Calu3 (cell line): ENCODE measurements at places on chromosomes 2 and 18.

- DNase-seq = no peak
These were observed 57.0 kb downstream of the ZNF407 start for GRCh38 chr18:74654638-74655037.

GRCh38 chr18:32091325-32091723 lies 350 bp upstream of the RNF138 start:
- DNase-seq = no peak

- no peak for DNase-seq
These were observed 60.5 kb downstream of the KLHL29 start for GRCh38 chr2:23445450-23445868.

DNA sequence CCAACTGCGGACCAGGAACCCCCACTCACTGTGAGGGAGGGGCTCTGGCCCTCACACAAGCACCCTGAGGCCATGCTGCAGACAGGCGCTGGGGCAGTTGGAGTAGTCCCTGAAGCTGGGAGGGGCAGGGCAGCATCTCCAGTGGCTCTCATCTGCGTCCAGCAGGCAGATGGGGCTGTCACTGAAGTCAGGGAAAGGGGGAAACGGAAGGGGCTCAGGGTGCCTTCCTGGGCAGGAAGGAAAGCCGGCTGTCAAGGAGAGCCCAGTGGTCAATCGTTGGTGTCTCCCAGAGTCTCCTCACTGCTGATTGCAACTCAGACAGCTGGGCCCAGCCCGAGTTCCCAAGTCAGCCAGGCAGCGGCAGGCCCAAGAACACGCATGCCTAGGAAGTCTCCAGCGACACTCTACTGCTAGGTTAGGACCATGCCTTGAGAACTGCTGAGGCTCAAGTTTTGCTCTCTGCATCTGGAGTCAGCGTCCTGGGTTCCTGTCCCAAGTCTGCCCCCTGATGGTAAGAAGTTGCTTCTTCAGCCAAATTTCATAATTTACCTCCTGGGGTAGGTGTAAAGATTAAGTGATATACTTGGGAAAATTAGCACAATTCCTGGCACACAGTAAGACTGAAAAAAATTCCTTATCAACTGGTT lies 27.4 kb upstream of the NMUR1 start:
- DNase-seq = peak; percentile 55
